Immature natural killer cell (primary cell): ENCODE measurements at places on chromosomes 2 and 18.

DNA sequence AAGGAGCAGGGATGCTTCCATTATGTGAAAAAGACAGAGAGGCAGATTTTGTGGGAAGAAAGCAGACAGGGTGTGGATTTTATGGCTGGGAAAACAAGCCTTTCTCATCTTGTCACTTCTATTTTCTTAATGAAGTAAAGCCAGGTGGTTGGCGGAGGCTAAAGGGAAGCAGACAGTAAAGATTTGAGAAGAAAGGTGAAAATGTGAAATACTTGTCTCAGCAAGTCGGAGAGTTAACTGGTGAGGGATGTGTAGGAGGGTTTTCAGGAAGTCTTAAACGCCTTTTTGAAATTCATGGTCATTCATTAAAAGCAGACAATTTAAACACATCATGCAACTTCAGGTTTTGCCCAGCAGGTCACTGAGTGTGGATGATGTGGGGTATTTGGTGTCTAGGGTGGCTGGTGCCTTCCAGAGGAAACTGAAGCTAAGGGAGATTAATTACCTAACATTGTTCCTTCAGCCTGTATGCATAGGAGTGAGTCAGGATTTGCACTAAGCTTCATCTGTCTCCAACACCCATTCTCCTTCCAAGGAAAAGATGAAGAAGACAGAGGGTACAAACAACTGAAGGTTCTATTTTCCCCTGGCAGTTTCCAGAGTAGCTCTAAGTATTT lies 20.7 kb downstream of the SLC14A2 start:
- H3K4me1 ChIP-seq = no peaks in the 10 kb centered on the region
- H3K36me3 ChIP-seq = no peaks in the 10 kb centered on the region
- H3K27me3 ChIP-seq = no peaks in the 10 kb centered on the region
- no peak overlapping the region for H3K4me3 ChIP-seq
- DNase-seq = no peak

DNA sequence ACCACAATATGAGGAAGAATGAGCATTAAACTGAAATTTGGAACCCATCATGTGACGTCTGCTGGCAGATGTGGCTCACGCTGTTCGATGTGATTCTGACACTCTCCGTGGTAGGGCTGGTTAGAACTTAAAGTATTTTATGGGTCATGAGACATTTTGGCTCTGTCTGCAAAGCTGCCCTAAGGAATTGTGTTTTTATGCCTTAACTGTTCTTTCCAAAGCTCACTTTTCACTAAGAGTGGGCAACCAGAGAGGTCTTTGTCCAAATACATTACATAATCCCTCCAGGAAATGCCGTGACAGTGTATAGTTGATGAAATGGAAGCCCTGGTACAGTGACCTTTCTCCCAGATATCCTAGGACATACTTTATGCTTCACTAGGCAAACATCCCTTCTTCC lies 119.1 kb downstream of the AQP4 start:
- DNase-seq = no peak
- H3K27ac ChIP-seq = no peak overlapping the region
- H3K4me1 ChIP-seq = no peaks in the 10 kb centered on the region
- no peak overlapping the region for H3K4me3 ChIP-seq

DNA sequence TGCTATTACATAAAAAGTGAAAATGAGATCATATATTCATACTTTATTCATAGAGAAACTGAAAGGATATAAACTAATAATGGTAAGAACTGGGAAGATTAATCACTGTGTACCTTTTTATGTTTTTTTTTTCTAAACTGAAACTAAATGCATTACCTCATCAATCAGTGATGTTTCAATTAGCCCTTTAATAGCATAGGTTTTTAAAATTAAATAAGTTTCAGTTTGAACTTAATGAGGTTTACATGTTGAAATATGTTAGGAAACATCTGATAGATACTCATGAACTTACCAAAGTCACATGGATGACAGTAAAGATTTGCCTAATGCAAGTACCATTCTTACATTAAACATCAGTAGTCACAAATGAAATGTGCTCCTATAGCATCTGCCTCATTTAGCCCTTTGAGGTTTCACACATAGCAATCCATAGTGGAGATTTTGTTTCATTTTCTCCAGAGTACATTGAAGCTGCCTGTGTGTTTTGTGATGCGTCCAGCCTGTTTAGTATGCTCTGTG lies 8.9 kb downstream of the MAPRE2 start:
- H3K4me3 ChIP-seq = peak overlapping the region; percentile 63
- H3K27me3 ChIP-seq = peaks cover 20% of the 10 kb centered on the region
- peak; percentile 46 for DNase-seq

DNA sequence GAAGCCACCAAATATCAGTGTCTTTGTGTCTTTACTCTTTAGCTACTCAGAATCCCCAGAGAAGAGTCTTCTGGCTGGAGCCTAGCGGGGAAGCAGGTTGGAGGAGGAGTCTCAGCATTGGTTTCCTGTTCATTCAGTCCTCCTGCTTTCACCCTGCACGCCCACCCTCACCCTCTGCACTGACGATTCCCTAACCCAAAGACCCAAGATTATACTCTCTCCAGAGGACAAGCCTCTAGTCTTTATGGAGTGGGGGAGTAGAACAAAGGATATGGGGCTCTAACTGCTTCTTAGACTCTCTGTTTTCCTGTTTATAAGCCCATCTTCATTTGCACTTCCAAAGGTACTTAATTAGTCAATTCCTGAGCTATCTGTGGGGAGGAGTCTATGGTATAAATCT lies 338.8 kb downstream of the AGPS start:
- no peak overlapping the region for H3K27ac ChIP-seq
- no peak for DNase-seq
- H3K4me1 ChIP-seq = no peaks in the 10 kb centered on the region

- H3K4me1 ChIP-seq = no peaks in the 10 kb centered on the region
- no peaks in the 10 kb centered on the region for H3K36me3 ChIP-seq
- no peak overlapping the region for H3K4me3 ChIP-seq
- H3K27ac ChIP-seq = no peak overlapping the region
- H3K27me3 ChIP-seq = peaks cover 9% of the 10 kb centered on the region
- DNase-seq = no peak
Observed at GRCh38 chr2:29224693-29225551, 109.7 kb downstream of the CLIP4 start.
